ENCODE measurements at places on chromosomes 2 and 18. TPM values are rescaled to one million over a fixed set of nuclear protein-coding genes. Genes with fewer than 3 reads are reported as not detected.

GRCh38 chr18:24366328-24366727 is 31.3 kb downstream of the OSBPL1A start:
- no peak for DNase-seq

DNA sequence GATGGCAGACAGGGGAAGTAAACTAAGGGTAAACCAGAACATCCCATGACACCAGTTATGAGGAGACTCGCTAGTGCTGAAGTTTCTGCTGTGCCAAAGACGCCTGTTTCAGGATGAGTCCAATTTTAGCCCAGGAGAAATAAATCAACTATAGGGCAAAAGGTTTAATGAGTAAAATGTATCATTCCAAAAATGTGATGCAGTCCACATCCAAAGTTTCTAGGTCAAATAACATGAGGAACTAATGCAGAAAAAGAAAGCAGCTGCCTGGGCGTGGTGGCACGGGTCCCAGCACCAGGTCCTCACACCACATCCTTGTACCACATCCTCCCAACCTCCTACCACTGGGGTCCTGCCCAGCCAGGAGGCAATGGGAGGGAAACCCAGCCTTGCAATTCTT is 126.9 kb upstream of the CTAGE1 start:
- DNase-seq, result no peak

- DNase-seq, result peak; percentile 68
These were observed 100.5 kb downstream of the CAPN13 start for GRCh38 chr2:30706534-30707303.

DNA sequence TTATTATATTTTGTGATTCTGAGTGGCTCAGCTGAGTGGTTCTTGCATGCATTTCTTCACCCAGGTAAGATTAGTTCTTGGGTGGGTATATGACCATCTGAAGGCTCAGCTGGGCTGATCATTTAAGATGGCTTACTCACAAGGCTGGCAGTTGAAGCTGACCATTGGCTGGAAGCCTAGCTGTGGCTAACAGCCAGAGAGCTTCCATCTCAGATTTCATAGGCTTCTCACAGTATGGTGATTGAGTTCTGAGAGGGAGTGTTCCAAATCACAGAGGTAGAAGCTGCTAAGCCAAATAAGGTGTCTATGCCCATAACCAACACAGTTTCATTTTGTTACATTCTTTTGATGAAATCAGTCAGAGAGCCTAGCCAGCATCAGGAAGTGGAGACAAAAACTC is 117.4 kb upstream of the RPRM start:
- peak; percentile 2 for DNase-seq

DNA sequence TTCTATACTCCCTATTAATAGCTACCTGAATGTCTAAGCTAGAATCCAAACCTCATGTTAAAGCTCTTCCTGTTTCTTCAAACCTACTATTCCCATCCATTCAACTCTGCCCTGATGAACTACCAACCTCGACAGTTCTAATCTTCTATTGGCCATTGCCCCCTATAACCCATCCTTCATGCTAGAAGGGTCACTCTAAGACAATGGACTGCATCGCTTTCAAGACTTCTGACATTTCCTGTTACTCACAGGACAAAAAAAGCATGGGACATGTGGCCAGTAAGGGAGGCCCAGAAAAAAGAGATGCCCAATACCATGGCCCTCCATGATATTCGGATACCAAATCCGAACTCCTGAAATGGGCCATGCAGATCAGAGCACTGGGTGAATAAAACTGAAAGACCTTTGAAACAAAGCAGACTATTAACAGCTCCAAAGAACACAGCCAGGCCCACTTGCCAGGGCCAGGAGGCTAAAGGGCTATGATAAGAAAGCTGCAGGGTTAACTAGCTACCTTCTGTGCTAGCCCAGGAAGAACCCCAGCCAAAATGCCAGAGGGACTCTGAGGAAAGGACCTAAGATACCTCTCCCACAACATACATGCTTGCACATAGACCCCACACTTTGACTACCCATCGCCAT is 4.5 kb downstream of the B4GALT6 start:
- DNase-seq, result no peak

- DNase-seq, result no peak
These were observed 15.2 kb downstream of the BCL2L11 start for GRCh38 chr2:111135910-111136297.

DNA sequence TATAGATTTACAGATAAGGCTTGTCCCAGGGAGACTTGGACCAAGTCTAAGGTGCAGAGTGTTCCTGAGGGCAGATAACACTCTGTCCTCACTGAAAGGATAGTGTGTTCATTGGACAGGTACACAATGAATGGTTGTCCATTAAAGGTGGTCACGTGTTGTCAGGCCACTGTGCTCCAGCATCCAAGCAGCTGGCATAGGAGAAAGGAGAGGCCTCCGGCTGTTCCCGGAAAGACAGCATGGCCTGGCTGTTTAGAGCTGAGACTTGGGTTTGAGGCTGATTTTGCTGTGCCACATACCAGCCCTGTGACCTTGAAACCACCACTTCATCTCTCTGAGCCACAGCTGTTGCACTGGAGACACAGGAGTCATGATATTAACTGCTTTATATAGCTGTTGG is 19.6 kb upstream of the SULT1C3 start:
- DNase-seq, result no peak

- no peak for DNase-seq
These were observed 43.7 kb downstream of the SH3BP4 start for GRCh38 chr2:234995332-234996068.

GRCh38 chr2:70896765-70897202 is 38.9 kb upstream of the ATP6V1B1 start:
- no peak for DNase-seq

GRCh38 chr2:127701651-127702394 is 526 bp downstream of the SFT2D3 start:
- DNase-seq, result peak; percentile 86

DNA sequence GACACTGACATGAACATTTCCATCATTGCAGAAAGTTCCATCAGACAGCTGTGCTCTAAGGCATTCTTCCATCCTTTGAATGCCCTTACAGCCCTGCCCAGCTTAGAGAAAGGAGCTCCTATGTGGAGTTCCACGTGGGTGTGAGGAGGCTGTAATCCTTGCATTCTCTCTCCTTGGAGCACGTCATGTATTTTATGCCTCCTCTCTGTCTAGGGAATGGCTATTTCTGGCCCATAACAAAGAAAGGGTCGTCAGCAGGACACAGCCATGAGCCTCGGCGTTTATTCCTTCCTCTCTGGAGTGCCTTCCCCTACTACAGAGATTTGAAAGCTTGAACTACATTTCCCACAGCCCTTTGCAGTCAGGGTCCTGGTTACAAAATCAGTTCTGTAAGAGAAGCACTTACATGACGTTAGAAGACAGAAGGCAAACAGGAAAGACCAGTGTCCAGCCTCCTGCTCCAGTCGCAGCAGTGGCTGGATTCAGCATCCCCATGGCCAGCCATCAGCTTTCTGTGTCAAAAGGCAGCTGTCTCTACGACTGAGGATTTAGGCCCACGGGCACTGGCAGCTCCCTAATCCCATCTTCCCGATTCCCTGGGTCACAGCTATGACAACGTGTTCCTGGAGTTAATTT is 234.9 kb downstream of the TFCP2L1 start:
- peak; percentile 10 for DNase-seq

DNA sequence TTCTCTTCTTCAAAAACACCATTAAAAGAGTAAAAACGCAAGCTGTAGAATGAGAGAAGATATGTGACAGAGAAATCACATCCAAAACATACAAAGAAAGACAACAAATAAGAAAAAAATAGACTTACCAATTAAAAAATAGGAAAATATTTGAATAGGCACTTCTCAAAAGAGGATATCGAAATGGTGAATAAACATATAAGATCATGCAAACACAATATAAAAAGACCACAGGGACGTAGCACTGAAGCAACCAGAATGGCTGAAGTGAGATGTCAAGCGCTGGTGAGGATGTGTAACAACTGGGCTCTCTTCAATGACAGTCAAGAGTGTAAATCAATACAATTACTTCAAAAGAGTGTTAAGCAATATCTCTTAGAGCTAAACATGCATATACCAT is 202.3 kb downstream of the ZBTB7C start:
- no peak for DNase-seq

DNA sequence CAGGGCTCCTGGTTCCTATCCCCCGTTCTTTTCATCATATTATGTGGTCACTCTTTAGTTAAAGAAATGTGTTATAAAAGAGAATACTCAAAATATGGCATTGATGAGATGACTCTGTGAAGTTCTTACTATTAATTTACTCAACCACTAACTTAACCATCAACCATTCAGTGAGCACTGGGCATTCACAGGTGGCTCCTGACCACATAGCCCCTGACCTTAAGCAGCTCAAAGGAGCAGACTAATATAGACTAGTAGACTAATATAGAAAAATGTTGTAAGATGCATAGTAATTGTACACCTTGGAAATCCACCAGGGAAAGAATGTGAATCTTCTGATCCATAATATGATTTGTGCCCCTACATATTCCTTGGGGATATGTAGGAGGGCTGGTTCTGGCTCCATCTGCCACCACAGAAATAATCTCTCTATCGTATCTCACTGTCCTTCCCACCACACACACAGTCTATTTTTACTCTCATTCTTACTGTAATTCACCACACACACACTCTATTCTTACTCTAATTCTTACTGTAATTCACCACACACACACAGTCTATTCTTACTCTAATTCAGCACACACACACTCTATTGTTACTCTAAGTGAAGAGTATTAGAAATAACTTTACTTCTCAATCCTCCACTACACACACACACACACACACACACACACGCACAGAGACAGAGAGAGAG is 188.9 kb upstream of the ITGA4 start:
- DNase-seq, result no peak

- no peak for DNase-seq
These were observed 27.5 kb downstream of the ARHGAP25 start for GRCh38 chr2:68762100-68762499.

GRCh38 chr2:206438196-206438724 is 5.1 kb upstream of the ADAM23 start:
- DNase-seq, result peak; percentile 22

- DNase-seq, result no peak
These were observed 32.5 kb downstream of the GAREM1 start for GRCh38 chr18:32438173-32438572.

- no peak for DNase-seq
These were observed 4.2 kb upstream of the KCMF1 start for GRCh38 chr2:84966731-84967130.

- DNase-seq, result no peak
These were observed 7.9 kb downstream of the PPP3R1 start for GRCh38 chr2:68244456-68244855.

- DNase-seq, result no peak
These were observed 145.0 kb downstream of the UBE2E3 start for GRCh38 chr2:181125359-181125758.

GRCh38 chr2:160097326-160097725 is 34.9 kb upstream of the PLA2R1 start:
- DNase-seq, result no peak

- no peak for DNase-seq
These were observed 16.3 kb downstream of the ASAP2 start for GRCh38 chr2:9222893-9223287.

DNA sequence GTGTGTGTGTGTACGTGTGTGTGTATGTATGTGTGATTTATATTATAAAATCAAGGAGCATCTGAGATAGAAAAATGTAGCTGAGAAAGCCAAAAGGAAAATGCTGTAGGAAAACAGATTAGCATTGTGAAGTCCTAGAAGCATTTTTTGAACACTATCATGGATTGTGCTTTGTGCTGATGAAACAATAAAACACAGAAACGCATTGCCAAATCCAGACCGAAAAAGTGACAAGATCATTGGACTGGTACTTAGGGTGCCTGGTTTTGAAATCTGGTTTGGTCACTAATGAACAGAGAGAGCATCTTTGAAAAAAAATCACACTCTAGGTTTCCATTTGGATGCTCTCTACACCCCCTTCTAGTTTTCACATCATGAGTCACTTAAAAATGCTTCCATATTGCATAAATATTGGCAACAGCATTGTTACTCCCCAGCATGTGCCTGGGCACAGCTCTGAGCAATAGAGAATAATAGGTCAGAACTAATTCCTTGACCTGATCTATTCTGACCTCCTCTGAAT is 214.6 kb upstream of the LRRTM1 start:
- no peak for DNase-seq

GRCh38 chr2:204199357-204199756 is 262.8 kb downstream of the ICOS start:
- DNase-seq, result no peak

GRCh38 chr2:102782933-102783332 is 21.1 kb downstream of the TMEM182 start:
- peak; percentile 88 for DNase-seq

- DNase-seq, result peak; percentile 41
These were observed 34.1 kb upstream of the GNAL start for GRCh38 chr18:11654736-11655605.

GRCh38 chr2:96835830-96836229 is 8.0 kb downstream of the ANKRD23 start:
- no peak for DNase-seq

- DNase-seq, result no peak
These were observed 31.9 kb downstream of the ASB1 start for GRCh38 chr2:238458651-238459050.

DNA sequence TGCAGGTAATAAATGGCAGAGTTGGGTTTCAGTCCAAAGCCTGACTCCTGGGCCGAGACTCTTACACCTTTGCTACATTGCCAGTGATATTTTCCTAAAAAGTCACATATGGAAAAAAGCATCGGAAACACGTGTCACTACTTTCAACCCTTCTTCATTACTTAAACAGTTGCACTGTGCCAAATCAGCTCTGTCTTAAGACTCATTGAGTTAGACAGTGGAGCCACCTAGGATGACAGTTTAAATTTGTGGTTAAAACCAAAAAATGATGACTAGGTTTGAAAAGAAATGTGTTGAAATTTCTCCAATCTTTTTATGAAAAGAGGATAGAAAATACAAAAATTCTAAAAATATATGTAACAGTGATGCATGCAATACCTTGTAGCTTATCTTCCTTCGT is 97.5 kb downstream of the TMEM247 start:
- no peak for DNase-seq

- no peak for DNase-seq
These were observed 37.2 kb upstream of the SNED1 start for GRCh38 chr2:240960971-240961876.

DNA sequence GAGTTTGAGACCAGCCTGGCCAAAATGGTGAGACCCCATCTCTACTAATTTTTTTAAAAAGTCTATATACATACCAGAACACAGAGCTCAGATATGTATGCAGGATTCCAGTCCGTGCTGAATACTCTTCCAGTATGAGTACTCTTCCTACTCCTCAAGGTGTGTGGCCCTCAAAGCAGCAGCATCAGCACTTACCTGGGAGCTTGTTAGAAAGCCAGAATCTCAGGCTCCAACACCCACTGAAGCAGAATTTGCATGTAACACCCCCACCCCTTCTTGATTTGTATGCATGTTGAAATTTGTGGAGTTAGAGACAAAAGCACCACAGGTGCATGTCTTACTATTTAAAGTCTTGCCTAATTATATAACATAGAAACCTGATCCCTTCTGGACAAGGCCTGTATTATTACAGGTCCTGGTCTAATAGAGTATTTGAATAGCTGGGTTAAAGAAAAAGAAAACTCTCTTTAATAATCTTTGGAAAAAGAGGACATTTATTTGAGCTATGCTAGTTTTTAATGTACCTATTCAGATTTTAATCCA is 50.3 kb upstream of the NFE2L2 start:
- no peak for DNase-seq

KLHL14 gene
- polyA plus RNA-seq, result 0.21 TPM

SP140 gene
- 6.5 TPM for polyA plus RNA-seq

MCM6 gene
- 6.8 TPM for polyA plus RNA-seq

RAB17 gene
- polyA plus RNA-seq, result 19.3 TPM

SLC8A1 gene
- 6.4 TPM for polyA plus RNA-seq

BIN1 gene
- 28.8 TPM for polyA plus RNA-seq

ANKRD29 gene
- 12.5 TPM for polyA plus RNA-seq

HOXD12 gene
- polyA plus RNA-seq, result not detected

STPG4 gene
- 0.12 TPM for polyA plus RNA-seq

HOXD1 gene
- polyA plus RNA-seq, result 0.90 TPM

HOXD13 gene
- polyA plus RNA-seq, result not detected
